ENCODE measurements at places on chromosomes 5 and 9.
A peak's percentile ranks its signal among the peaks of the same experiment; 100 is the strongest.

- DNase-seq, result no peak
Measured at GRCh38 chr5:37111426-37112382, 137.5 kb downstream of the CPLANE1 start.

DNA sequence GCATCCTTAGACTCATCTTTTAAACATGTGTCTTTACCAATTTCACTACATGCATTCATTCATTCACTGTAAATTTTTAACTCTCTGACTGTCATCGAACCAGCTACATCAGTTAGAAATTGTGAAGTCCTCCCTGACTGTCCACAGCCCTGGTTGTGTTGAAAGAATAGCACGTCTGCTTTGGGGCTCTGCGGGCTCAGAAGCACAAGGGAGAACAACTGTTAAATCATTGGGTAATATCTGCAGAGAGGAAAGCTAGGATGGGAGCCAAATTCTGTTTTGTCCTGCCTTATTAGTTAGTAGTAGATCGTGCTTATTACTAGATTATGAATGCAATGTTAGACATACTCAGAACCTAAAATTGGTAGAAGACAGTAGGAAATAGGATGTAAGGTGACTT is 26.3 kb upstream of the FAM120AOS start:
- peak; percentile 66 for DNase-seq

GRCh38 chr9:83081846-83082245 is 18.9 kb upstream of the RASEF start:
- DNase-seq, result no peak

GRCh38 chr5:93337138-93337537 is 243.9 kb downstream of the NR2F1-AS1 start:
- DNase-seq, result no peak

DNA sequence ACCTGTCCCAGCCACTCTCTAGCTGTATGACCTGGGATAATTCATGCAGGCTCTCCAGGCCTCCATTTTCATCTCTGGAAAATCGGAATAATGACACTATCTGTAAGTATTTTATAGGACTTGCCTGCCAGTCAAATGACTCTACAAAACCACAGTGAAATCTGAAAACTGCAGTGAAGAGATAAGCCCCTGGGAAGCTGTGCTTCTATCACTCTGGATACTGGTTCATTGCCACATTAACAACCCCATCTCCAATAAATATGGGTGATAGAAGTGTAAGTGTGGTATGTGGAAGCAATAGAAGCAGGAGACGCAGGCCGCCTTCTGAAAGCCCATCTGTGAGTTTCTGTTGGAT is 31.8 kb downstream of the WHRN start:
- no peak for DNase-seq

- no peak for DNase-seq
Measured at GRCh38 chr5:12367973-12368372, 463.7 kb upstream of the CTNND2 start.

DNA sequence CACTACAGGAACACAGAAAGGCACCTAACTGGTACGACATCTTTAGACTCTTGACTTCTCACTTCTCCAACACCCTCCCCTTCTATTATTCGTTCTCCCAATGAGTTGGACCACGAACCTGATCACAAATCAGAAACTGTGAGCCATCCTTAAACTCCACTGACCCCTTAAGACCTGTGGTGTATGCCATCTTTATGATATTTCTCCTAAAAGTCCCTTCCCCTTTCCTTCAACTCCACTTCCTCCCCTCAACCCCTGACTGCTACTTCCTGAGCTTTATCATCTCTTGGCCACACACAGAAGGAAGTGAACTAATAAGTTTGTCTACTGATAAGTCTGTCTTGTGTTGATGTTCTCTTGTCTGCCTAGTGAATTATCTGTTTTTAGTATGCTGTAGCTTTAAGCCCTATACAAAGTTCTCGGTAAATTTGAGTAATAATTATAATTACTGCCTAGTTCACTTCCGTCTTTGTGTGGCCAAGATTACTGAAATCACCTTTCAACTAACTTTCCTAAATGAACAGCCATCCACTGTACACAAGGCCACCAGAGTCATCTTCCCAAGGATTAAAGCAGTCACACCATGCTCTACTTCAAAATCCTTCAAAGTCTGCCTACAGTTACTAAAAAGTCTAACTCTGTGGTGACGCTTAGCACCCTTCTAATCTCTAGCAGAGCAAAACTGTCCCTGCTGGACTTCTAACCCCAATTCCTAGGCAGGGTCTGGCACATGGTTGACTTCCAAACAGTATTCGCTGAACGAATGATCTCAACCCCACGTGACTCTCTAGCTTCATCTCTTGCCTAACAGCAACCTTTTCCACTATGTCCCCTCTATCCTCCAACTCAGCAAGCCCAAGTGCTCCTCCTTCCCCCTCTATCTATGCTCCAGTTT is 23.2 kb downstream of the ELOVL7 start:
- no peak for DNase-seq

DNA sequence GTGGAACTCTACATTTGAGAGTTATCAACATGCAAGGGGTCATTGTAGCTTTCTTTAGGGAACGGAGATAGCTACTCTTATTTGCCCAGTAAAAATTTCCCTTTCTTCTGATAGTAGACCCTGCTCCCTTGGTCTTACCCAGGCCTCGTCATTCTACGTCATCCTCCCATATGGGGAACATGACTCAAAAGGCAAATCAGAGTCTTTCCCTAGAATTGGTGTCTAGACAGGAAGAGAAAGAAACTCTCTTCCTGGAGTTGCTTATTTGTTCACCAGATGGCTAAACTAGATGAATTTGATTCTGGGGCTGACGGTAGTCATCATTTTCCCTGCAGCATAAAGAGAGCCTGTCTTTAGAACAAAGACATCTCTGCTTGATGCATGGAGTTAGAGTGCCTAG is 12.2 kb upstream of the SLC38A9 start:
- DNase-seq, result no peak

DNA sequence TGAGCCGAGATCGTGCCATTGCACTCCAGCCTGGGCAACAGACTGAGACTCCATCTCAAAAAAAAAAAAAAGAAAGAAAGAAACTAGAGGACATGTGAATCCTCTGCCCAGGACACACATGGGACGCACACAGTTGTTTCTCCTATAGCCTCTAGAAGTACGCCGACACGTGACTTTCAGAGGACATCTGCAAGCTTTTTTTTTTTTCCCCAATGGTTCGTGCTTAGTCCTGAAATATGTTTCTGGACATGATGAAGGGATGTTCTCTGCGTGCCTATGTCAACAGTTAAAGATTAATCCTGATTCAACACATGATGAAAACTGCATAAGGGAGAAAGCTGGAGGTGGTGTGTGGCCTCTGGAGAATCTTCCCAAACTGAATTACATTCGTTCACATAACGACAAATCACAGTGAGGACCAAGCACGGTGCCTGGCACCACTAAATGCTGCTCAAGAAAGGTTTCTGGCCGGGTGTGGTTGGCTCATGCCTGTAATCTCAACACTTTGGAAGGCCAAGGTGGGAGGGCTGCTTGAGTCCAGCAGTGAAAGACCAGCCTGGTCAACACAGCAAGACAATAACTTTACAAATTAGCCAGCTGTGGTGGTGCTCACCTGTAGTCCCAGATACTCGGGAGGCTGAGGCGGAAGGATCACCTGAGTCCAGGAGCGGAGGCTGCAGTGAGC is 9.8 kb downstream of the COL23A1 start:
- no peak for DNase-seq

DNA sequence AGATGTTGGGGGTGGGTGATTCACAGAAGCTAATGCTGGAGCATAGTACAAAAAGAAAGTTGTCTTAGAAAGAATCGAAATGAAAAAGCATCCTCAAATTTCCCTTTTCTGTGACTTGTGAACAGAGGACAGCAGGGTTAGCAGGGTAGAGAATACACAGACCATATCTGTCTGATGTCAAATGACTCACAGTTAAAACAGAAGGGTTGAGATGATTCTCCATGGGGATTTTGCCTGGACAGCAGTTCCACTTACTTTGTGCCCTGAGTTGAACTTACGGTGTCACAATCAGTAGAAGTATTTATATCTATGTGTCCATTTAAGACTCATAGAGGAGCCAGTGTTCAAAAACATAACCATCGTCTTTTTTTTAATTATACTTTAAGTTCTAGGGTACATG is 801.6 kb downstream of the KCTD16 start:
- DNase-seq, result peak; percentile 2

DNA sequence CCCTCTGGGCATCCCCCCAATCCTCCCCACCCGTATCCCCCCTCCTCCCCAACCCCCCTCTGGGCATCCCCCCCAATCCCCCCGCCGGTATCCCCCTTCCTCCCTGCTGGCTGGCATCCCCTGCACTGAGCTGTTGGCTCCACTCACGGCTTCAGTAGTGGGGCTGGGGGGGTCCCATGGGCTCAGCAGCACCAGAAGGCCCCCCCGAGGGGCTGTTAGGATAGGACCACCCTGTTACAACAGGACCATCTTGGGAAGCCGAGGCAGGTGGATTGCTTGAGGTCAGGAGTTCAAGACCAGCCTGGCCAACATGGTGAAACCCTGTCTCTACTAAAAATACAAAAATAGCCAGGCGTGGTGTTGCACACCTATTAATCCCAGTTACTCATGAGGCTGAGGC is 42.4 kb downstream of the EXD3 start:
- DNase-seq, result no peak

- no peak for DNase-seq
Measured at GRCh38 chr5:146635443-146635842, 119.5 kb upstream of the GPR151 start.

- DNase-seq, result peak; percentile 81
Measured at GRCh38 chr9:113712053-113712452, 164.1 kb upstream of the ZNF618 start.

Data from myocyte (in vitro differentiated cells).